A549 treated with DMSO at 1 μM for 4 hours (cell line): ENCODE measurements at places on chromosomes 2 and 18. TPM values are rescaled to one million over a fixed set of nuclear protein-coding genes. Genes with fewer than 3 reads are reported as not detected.

The HOXD10 gene
- 5.7 to 8.5 TPM (median 7.4 TPM) in 5 replicates for total RNA-seq

The TRABD2A gene
- 8.9 to 10.8 TPM (median 10.3 TPM) in 5 replicates for total RNA-seq

The REG3A gene
- total RNA-seq: not detected in 5 replicates

The PLEK gene
- not detected in 5 replicates for total RNA-seq

The CRACDL gene
- total RNA-seq: 0.36 to 0.93 TPM (median 0.57 TPM) in 5 replicates

The ITPRIPL1 gene
- not detected in 5 replicates for total RNA-seq

The TTC32 gene
- total RNA-seq: 12.5 to 15.0 TPM (median 14.0 TPM) in 5 replicates

The PSD4 gene
- 9.1 to 11.2 TPM (median 10.6 TPM) in 5 replicates for total RNA-seq
